ENCODE measurements at places on chromosomes 11 and 22. TPM values are rescaled to one million over a fixed set of nuclear protein-coding genes. Genes with fewer than 3 reads are reported as not detected.

Gene C1QTNF4
- 0.57 TPM for total RNA-seq

Gene JHY
- 3.4 TPM for total RNA-seq

Gene TMEM258
- total RNA-seq: 54.2 TPM

Gene MRGPRX4
- not detected for total RNA-seq

Gene RBM4B
- total RNA-seq: 8.4 TPM

Gene AQP11
- not detected for total RNA-seq

Gene CHRNA10
- total RNA-seq: 1.1 TPM

Gene OR8B2
- not detected for total RNA-seq

Gene LRRN4CL
- total RNA-seq: 2.2 TPM

Gene OR52H1
- total RNA-seq: not detected

Gene DTX4
- total RNA-seq: 8.4 TPM

Gene SIK3
- 23.4 TPM for total RNA-seq

Gene NAA40
- 13.2 TPM for total RNA-seq

Gene DCDC1
- total RNA-seq: not detected

Gene C11orf87
- not detected for total RNA-seq

Gene PIH1D2
- 2.5 TPM for total RNA-seq

Gene TMX2
- 44.0 TPM for total RNA-seq

Gene OR5AL1
- not detected for total RNA-seq

Gene INS
- total RNA-seq: not detected

Gene LRRC74B
- not detected for total RNA-seq

Gene NFAM1
- total RNA-seq: 1.9 TPM

Gene KDM4E
- not detected for total RNA-seq

Gene SLC17A6
- total RNA-seq: not detected

Gene PANX3
- total RNA-seq: not detected

Gene FBLN1
- 53.2 TPM for total RNA-seq

Gene IL18
- 125 TPM for total RNA-seq

Gene C22orf15
- not detected for total RNA-seq

Gene CALCA
- not detected for total RNA-seq
